ENCODE measurements at places on chromosomes 2 and 18. TPM values are rescaled to one million over a fixed set of nuclear protein-coding genes. Genes with fewer than 3 reads are reported as not detected.
A peak's percentile ranks its signal among the peaks of the same experiment; 100 is the strongest.

Gene NT5DC4
- 2.6 TPM for polyA plus RNA-seq

Gene DSG4
- 0.04 TPM for polyA plus RNA-seq

Gene TSPYL6
- 0.06 TPM for polyA plus RNA-seq

Gene FOXI3
- polyA plus RNA-seq, result not detected

Gene CGREF1
- 11.5 TPM for polyA plus RNA-seq

Gene MYO5B
- 52.0 TPM for polyA plus RNA-seq

Gene DSC1
- 0.04 TPM for polyA plus RNA-seq

Gene CFAP65
- polyA plus RNA-seq, result 3.4 TPM

Gene PSD4
- polyA plus RNA-seq, result 21.4 TPM

DNA sequence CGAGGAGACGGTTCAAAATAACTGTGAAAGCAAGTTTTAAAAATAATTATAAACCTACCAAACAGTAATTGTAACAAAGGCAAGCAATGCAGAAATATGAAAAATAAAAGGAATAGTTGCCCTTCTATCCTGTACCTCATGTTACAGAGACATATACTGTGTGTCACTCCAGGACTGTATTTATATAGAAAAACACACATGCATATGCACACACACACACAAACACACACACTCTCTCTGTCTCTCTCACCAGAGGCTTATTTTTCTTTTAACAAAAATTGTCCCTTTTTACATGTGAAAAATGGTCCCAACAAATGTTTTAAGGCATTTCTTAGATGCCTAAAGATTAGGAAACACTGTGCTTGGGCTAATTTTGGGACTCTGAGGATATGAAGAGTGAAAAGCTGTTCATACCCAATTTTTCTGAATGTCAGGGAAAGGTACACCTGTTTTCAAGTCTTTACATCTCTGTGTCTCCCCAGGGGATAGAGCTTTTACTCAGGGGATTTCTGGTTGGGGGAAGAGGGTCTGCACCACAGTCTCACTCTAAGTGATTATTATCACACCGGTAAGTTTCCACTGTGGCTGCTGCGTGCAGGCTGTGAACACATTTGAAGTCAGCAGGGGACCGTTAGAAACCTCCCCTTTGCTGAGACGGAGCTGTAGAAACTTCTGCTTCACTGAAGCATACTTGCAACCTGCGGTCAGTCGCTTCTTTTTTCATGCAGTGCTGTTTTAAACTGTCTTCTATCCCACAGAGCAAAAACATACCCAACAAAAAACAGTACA, 51.4 kb upstream of the SPAG16 start:
- no peaks in the 10 kb centered on the region for H3K36me3 ChIP-seq
- H3K4me1 ChIP-seq, result no peaks in the 10 kb centered on the region
- H3K27ac ChIP-seq, result no peak overlapping the region
- H3K4me3 ChIP-seq, result no peak overlapping the region
- peak; percentile 9 for DNase-seq

DNA sequence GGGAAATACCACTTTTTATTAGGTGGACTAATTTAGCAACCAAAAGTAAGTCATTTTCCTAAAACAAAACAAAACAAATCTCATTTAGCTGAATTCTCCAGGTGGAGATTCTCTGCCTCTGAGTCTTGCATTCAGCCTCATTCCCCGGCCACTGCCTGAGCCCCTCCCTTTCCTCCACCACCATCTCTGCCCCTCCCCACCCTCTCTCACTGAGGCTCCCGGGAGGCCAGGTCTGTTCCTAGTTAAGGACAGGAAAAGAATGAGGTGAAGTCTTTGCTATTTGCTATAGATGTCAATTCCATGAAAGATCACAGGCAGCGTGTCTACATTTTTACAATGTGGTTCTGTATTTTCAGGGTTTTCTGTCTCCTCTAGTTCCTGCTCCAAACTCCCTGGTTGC, 83.0 kb upstream of the SOX11 start:
- H3K4me3 ChIP-seq, result no peak overlapping the region
- no peak overlapping the region for H3K27ac ChIP-seq
- H3K27me3 ChIP-seq, result no peaks in the 10 kb centered on the region
- no peaks in the 10 kb centered on the region for H3K4me1 ChIP-seq
- H3K36me3 ChIP-seq, result no peaks in the 10 kb centered on the region
- DNase-seq, result no peak

- H3K36me3 ChIP-seq, result no peaks in the 10 kb centered on the region
- peak; percentile 99 for DNase-seq
- no peaks in the 10 kb centered on the region for H3K27me3 ChIP-seq
- H3K4me3 ChIP-seq, result no peak overlapping the region
- H3K27ac ChIP-seq, result peak overlapping the region; percentile 81
Observed at GRCh38 chr2:237025090-237025865, 60.4 kb upstream of the COPS8 start.

DNA sequence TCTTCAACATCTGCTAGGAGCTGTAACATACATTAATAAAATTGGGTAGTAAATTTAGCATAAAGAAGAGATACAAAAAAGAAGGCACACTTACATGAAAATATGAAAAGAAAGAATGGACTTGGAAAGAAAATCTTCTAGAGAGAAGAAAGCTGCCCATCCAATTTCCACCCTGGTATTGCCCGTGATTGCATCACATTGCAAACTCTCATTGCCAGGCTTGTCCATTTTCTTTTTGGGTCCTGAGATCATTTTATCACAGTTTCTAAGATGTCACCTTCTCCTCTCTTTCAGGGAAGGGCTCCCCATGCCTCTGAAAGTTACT, 321.5 kb downstream of the RND3 start:
- H3K36me3 ChIP-seq, result no peaks in the 10 kb centered on the region
- H3K27me3 ChIP-seq, result no peaks in the 10 kb centered on the region
- no peak for DNase-seq
- H3K27ac ChIP-seq, result no peak overlapping the region
- no peaks in the 10 kb centered on the region for H3K4me1 ChIP-seq
- H3K4me3 ChIP-seq, result no peak overlapping the region

GRCh38 chr18:49055754-49056172, 105.0 kb upstream of the SMAD7 start:
- peaks cover 23% of the 10 kb centered on the region for H3K4me1 ChIP-seq
- no peak for DNase-seq
- H3K36me3 ChIP-seq, result no peaks in the 10 kb centered on the region
- H3K27me3 ChIP-seq, result no peaks in the 10 kb centered on the region

DNA sequence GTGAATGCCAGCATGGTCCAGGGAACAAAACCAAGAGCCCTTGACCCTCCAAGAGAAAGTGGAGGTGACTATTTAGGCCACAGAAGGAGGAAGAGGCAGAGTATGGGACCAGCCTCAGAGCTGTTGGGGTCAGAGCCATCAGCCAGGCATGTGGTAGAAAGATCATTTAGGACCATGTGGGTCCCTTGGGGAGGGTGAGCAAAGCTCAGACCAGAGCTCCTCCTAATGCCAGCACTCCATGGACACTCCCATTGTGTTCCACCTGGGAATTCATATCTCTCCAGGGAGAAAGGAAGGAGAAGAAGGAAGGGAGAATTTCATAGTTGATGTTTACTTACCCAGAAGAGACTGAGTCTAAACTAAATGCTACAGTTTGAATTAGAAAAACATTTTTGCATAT, 73.2 kb downstream of the CYBRD1 start:
- DNase-seq, result no peak
- no peak overlapping the region for H3K27ac ChIP-seq
- no peaks in the 10 kb centered on the region for H3K36me3 ChIP-seq
- H3K4me3 ChIP-seq, result no peak overlapping the region
- no peaks in the 10 kb centered on the region for H3K4me1 ChIP-seq
- H3K27me3 ChIP-seq, result peaks cover 22% of the 10 kb centered on the region

DNA sequence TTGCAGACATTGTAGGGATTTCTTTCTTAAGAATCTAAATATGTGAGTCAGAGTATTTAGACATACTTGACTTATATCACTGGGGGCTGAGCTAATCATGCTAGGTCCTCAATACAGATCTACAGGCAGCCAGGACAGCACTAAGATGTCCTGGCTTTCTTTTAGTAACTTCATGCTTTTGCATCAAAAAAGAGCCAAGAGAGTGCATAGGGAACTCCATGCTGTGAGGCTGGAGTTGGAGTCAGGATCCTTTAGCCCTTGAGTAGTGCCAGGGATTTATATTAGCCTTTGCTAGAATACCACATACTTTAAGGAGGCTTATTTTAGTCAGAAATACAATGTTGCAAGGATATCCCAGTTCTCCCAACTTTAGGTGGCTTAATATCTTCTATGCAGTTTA, 289.7 kb downstream of the CCDC85A start:
- no peaks in the 10 kb centered on the region for H3K36me3 ChIP-seq
- H3K27me3 ChIP-seq, result no peaks in the 10 kb centered on the region
- no peak overlapping the region for H3K27ac ChIP-seq
- no peak for DNase-seq
- H3K4me3 ChIP-seq, result no peak overlapping the region

GRCh38 chr2:138829326-138829919, 49.2 kb upstream of the NXPH2 start:
- no peaks in the 10 kb centered on the region for H3K36me3 ChIP-seq
- H3K4me1 ChIP-seq, result no peaks in the 10 kb centered on the region
- peak; percentile 4 for DNase-seq
- H3K27me3 ChIP-seq, result no peaks in the 10 kb centered on the region
- no peak overlapping the region for H3K4me3 ChIP-seq

- no peak overlapping the region for H3K4me3 ChIP-seq
- H3K27me3 ChIP-seq, result no peaks in the 10 kb centered on the region
- no peaks in the 10 kb centered on the region for H3K36me3 ChIP-seq
- no peak for DNase-seq
- H3K4me1 ChIP-seq, result peaks cover 14% of the 10 kb centered on the region
Observed at GRCh38 chr2:67898595-67898994, 164.2 kb downstream of the C1D start.

GRCh38 chr2:127061375-127062273, 45.3 kb downstream of the BIN1 start:
- H3K36me3 ChIP-seq, result peaks cover 64% of the 10 kb centered on the region
- H3K4me3 ChIP-seq, result no peak overlapping the region
- H3K27me3 ChIP-seq, result no peaks in the 10 kb centered on the region
- no peak overlapping the region for H3K27ac ChIP-seq

- no peak for DNase-seq
- H3K4me1 ChIP-seq, result no peaks in the 10 kb centered on the region
- no peak overlapping the region for H3K4me3 ChIP-seq
Observed at GRCh38 chr18:75003764-75004690, 204.9 kb downstream of the PTGR3 start.

GRCh38 chr2:234483568-234484251, 13.2 kb downstream of the ARL4C start:
- no peaks in the 10 kb centered on the region for H3K4me1 ChIP-seq
- no peaks in the 10 kb centered on the region for H3K36me3 ChIP-seq

DNA sequence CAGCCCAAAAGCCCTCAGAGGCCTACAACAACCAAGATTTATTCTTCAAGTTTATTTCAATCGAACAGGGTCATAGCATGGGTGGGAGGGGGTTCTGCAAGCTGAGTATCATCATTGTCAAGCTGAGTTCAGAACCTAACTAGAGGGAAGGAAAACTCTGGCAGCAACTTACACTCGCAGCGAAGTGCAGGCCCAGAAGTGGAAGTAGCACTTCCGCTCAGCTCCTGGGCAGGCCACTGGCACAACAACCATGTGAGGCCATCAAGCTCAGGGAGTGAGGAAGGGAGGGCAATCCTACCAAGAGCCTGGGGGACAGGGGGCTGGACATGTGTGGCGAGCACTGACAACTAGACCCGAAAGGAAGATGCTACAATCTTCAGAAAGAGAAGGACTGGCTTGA, 4.8 kb downstream of the UXS1 start:
- no peak for DNase-seq
- H3K27ac ChIP-seq, result no peak overlapping the region
- no peaks in the 10 kb centered on the region for H3K27me3 ChIP-seq
- no peak overlapping the region for H3K4me3 ChIP-seq
- H3K36me3 ChIP-seq, result no peaks in the 10 kb centered on the region

- no peaks in the 10 kb centered on the region for H3K36me3 ChIP-seq
- DNase-seq, result no peak
- H3K27me3 ChIP-seq, result no peaks in the 10 kb centered on the region
- no peak overlapping the region for H3K4me3 ChIP-seq
- no peaks in the 10 kb centered on the region for H3K4me1 ChIP-seq
- H3K27ac ChIP-seq, result no peak overlapping the region
Observed at GRCh38 chr18:75029481-75029880, 179.5 kb downstream of the PTGR3 start.

DNA sequence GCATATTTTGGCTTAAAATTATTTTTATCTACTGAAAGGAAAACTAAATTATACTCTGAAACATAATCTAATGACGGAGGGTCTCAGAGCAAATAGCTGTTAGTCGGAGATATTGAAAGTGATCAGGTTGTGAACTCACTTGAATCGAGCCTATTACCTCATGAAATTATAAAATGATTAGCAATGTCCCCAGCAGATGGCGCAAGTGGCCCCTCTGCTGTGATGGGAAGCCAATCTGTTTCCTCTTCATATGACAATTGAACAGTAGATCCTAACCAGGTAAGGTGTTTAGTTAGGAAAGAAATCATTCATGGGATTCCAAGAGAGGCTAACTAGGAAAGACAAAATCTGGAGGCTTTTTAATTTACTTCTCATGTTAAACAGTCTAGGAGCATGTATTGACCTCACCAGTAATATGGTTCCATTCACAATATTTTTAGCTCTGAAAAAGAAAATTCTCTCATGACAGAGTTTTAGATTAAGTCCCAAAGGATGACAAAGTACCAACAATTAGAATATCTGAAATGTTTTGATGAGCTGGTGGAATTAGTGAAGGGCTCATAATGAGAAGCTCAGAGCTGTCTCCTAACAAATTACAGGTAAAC, 29.9 kb upstream of the MPPE1 start:
- H3K27me3 ChIP-seq, result no peaks in the 10 kb centered on the region
- no peak overlapping the region for H3K4me3 ChIP-seq
- DNase-seq, result peak; percentile 72
- H3K36me3 ChIP-seq, result no peaks in the 10 kb centered on the region

DNA sequence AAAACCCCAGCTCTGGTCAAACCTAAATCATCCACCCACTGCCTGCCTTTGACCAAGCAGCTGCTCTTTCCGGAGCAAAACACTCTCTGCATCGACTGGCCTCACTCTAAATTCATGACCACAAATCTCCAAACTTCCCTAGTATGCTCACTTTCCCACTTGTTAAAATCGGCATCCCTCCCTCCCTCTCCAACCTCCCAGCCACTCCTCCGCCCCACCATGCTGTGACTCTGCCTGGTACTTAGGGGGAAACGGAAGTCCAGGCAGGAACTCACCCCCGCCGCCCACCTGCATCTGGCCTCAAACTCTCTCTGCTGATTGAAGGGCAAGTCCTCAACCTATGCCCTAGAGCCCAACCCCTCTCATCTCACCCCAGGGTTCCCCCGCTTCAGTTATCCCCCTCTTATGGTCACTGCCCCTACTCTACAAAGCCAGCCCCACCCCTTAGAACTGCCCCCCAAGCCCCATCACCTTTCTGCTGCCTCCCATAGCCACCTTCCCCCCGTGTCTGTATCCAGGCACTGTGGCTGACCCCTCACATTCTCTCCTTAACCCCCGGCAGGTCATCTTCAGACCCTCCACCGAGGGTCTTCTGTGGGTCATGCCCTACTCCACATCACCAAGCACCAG, 3.8 kb upstream of the ADRA2B start:
- peaks cover 54% of the 10 kb centered on the region for H3K27me3 ChIP-seq
- H3K36me3 ChIP-seq, result no peaks in the 10 kb centered on the region
- DNase-seq, result no peak
- no peak overlapping the region for H3K27ac ChIP-seq

Data from large intestine (tissue), 12 donors.